ENCODE measurements at places on chromosomes 5 and 9. TPM values are rescaled to one million over a fixed set of nuclear protein-coding genes. Genes with fewer than 3 reads are reported as not detected.

Gene SLC36A2
- total RNA-seq: not detected

Gene SLC46A2
- total RNA-seq: not detected

Gene NAIP
- 26.8 TPM for total RNA-seq

Gene ADAMTS16
- not detected for total RNA-seq

Gene CARTPT
- not detected for total RNA-seq

Gene LIX1
- not detected for total RNA-seq

Gene TMEM38B
- total RNA-seq: 35.2 TPM

DNA sequence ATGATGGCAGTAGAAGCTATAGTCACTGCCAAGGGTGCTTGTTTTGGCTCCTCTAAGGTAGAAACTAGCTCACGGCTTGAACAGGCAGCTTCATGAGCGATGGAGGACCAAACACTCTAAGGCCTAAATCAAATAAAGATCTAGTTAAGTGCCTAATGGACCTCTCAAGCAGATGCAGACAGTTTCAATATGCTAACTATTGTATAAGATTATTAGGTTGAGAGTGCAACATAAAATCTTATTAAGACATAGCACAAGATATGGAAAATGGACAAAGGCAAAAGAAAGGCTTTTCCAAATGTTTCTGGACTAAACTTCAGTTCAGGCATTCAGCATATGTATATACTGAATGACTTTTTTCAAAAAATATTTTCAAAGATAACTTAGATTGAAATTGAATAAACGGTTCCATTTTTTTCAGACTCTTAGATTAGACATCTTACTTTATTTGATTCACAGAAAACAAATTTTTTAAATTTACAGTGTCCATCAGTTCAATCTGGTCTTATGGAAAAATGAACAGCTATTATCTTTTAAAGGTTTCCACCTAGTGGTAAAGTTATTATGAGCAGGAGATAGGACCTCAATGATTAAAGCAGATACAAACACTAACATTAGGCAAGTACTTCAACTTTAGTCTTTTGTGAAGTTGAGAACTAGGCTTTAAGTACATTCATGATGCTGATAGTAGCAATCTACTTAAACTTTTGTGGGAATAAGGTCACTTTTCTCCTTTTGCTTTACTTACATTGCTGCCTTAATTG lies 1167.7 kb downstream of the MAT2B start:
- H3K27me3 ChIP-seq: no peaks in the 10 kb centered on the region
- no peak overlapping the region for H3K27ac ChIP-seq
- no peak for DNase-seq
- H3K4me1 ChIP-seq: no peaks in the 10 kb centered on the region
- H3K36me3 ChIP-seq: no peaks in the 10 kb centered on the region

DNA sequence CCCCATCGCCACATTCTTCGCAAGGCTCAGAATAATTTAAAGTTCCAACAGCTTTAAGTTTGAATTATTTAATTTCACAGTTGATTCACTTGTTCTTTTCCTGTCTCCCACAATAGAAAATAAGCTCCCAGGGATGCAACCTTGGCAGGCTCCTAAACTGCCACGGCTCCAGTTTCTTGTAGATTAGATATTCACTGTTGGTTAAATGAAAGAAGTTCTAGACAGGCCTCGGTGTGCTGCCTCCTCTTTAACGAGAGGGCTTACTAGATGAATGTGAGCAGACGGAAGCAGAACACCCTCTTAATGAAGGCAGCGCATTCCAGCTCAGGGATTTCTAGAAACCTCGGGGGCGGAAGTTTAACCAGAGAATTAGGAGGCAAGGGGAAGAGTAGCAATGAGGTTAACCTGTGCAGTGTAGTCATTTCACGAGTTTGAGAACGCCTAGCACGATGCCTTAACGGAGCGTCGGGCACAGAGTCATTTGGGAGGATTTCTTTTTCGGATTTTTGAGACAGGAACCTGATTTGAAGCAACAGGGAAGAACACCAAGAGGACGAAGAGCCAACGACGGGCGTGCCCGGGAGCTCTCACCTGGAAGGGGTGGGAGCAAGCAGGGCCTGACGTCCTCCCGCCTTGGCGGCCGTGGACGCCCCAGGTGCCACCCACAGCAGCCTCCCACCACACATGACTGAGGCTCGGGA lies 637 bp upstream of the SMC5 start:
- H3K27me3 ChIP-seq: no peaks in the 10 kb centered on the region
- H3K4me1 ChIP-seq: peaks cover 34% of the 10 kb centered on the region
- no peak for DNase-seq

DNA sequence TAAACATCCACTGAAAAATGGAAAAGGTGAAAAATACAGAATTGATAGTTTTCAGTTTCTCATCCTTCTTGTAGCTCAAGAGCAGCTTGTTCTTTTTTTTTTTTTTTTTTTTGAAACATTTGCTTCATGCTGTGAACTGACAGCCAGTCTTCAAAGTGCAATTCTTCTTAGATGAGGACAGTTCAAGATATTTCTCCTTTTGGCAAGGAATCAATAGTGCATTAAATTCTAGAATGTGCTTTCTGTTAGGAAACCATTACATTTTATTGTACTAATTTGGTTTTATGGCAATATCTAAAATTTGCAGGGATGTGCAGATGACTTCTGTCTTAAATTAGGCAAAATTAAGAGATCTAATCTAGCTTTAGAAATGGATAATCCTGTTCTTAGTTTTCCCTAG lies 969.3 kb upstream of the ACO1 start:
- H3K27ac ChIP-seq: no peak overlapping the region
- H3K36me3 ChIP-seq: no peaks in the 10 kb centered on the region
- H3K27me3 ChIP-seq: no peaks in the 10 kb centered on the region
- H3K4me1 ChIP-seq: no peaks in the 10 kb centered on the region
- H3K4me3 ChIP-seq: no peak overlapping the region

GRCh38 chr9:37999588-38000189 lies 69.3 kb downstream of the SHB start:
- H3K36me3 ChIP-seq: no peaks in the 10 kb centered on the region
- H3K27ac ChIP-seq: no peak overlapping the region
- DNase-seq: no peak
- no peak overlapping the region for H3K4me3 ChIP-seq
- peaks cover 2% of the 10 kb centered on the region for H3K4me1 ChIP-seq

GRCh38 chr9:14829204-14829603 lies 81.0 kb downstream of the FREM1 start:
- H3K4me1 ChIP-seq: no peaks in the 10 kb centered on the region
- H3K4me3 ChIP-seq: no peak overlapping the region
- no peak for DNase-seq
- no peaks in the 10 kb centered on the region for H3K27me3 ChIP-seq
- no peak overlapping the region for H3K27ac ChIP-seq
- H3K36me3 ChIP-seq: no peaks in the 10 kb centered on the region

DNA sequence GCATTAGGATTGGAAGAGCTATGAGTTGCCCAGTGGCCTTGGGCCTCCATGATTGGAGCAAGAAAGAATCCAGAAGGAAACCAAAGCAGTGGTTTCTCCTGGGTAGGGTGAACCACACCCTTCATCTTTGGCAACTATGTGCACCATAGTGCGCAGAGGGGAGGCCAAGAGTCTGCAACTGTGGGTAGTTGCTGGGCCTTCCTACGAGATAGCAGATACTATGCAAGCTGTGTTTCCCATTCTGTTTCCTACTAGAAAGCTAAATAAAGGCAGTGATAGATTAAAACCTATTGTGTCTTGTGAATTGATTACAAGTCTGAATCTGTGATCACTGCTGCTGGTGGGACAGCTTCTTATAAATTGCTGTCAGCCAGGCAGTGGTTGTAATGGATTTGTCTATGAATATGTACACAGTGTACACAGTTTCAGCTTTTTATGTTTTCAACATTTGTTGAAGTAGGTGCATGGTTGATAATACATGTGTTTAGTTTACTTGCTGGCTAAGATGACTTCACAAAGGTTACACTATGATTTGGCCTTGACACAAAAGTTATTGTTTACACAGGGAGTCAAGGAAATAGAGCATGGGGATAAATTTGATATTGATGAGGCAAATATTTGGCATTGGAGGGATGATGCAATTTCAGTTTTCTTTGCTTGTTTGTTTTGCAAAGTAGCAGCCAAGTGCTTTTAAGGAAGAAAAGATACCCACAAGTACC lies 23.7 kb upstream of the PDE8B start:
- H3K36me3 ChIP-seq: no peaks in the 10 kb centered on the region
- no peak overlapping the region for H3K4me3 ChIP-seq
- no peaks in the 10 kb centered on the region for H3K4me1 ChIP-seq

GRCh38 chr9:134623258-134624066 lies 18.1 kb upstream of the COL5A1 start:
- H3K4me1 ChIP-seq: no peaks in the 10 kb centered on the region
- no peak overlapping the region for H3K4me3 ChIP-seq
- H3K27me3 ChIP-seq: no peaks in the 10 kb centered on the region
- no peaks in the 10 kb centered on the region for H3K36me3 ChIP-seq
- DNase-seq: no peak

- H3K4me3 ChIP-seq: no peak overlapping the region
- no peak overlapping the region for H3K27ac ChIP-seq
- peaks cover 11% of the 10 kb centered on the region for H3K4me1 ChIP-seq
- no peak for DNase-seq
Observed at GRCh38 chr5:132653716-132654115, 4.3 kb upstream of the IL13 start.

- H3K27ac ChIP-seq: peak overlapping the region; percentile 92
- DNase-seq: no peak
- no peaks in the 10 kb centered on the region for H3K36me3 ChIP-seq
Observed at GRCh38 chr9:130713286-130713960, 19.8 kb downstream of the EXOSC2 start.

DNA sequence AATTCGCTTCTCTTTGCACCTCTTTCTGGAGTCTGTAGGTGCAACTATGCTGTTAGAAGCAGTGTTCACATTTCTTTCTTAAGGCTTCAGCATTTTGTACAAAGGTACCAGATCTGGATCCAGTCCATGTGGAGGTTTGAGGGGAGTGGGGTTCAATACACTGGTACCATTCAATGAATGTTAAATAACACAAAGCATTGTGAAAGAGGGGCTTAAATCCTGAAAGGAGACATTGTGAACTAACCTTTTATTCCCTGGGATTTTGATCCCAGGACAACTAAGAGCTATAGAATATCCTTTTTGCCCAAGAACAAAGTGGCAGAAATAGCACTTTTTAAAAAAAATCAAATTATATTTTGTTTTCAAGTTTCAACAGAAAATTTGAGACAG lies 107.7 kb upstream of the VCAN start:
- H3K27ac ChIP-seq: no peak overlapping the region
- no peaks in the 10 kb centered on the region for H3K4me1 ChIP-seq
- H3K4me3 ChIP-seq: no peak overlapping the region
- DNase-seq: no peak

GRCh38 chr5:167643631-167644280 lies 647.7 kb upstream of the WWC1 start:
- DNase-seq: no peak
- H3K27ac ChIP-seq: no peak overlapping the region
- H3K36me3 ChIP-seq: no peaks in the 10 kb centered on the region

DNA sequence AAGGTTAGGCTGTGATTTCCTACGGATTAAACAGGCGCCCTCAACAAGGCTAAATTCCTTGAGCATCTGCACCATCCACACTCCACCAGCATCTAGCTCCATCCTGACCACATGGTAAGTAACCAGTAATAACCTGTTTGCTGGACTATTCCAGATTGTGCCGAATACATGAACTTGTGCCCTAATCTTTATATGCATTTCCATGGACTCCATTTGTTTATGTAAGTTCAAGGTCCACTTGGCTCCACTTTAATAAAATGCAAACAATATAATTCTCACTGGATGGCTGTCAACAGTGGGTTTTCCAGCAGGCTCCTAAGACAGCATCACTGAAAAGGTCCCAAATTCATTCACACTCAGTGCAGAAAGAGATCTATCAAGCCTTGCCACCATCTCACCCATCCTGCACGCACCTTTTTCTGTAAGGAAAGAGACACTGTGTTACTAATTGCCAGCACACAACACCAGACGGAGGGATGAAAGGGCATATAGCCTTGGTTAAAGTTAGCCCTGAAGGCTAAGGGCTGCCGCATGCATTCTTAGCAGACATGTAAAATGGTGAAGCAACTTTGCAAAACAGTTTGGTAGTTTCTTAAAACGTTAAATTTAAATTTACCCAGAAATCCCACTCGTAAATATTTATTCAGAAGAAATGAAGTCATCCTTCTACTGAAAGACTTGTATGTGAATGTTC lies 88.7 kb downstream of the GLIS3 start:
- H3K4me3 ChIP-seq: no peak overlapping the region
- H3K27me3 ChIP-seq: no peaks in the 10 kb centered on the region
- H3K36me3 ChIP-seq: no peaks in the 10 kb centered on the region
- DNase-seq: no peak

DNA sequence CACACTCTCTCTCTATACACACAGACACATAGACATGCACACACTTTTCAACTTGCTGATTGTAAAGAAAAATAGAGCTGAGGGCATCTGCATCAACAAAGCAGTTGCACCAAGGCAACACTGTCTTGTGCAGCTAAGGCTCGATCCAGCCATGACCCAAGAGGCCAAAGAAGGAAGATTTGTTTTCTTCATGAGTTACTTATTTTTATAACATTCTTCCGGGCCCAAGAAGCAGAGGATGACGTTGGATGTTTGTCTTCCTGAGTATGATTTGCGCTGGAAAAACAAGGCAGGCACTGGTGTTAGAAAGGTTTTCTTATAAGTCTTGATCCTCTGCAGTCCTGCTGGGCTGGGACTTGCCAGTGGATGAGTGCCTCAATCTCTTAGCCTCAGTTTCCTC lies 344.1 kb downstream of the ADAMTS6 start:
- DNase-seq: no peak
- H3K36me3 ChIP-seq: no peaks in the 10 kb centered on the region
- no peaks in the 10 kb centered on the region for H3K27me3 ChIP-seq
- H3K27ac ChIP-seq: no peak overlapping the region
- H3K4me3 ChIP-seq: no peak overlapping the region

- no peaks in the 10 kb centered on the region for H3K27me3 ChIP-seq
- no peak overlapping the region for H3K27ac ChIP-seq
- DNase-seq: no peak
- H3K4me3 ChIP-seq: no peak overlapping the region
- H3K4me1 ChIP-seq: no peaks in the 10 kb centered on the region
- no peaks in the 10 kb centered on the region for H3K36me3 ChIP-seq
Observed at GRCh38 chr5:93130624-93131490, 450.2 kb downstream of the NR2F1-AS1 start.

GRCh38 chr9:96654450-96655197 lies 493 bp downstream of the PRXL2C start:
- H3K4me1 ChIP-seq: peaks cover 8% of the 10 kb centered on the region
- H3K27ac ChIP-seq: peak overlapping the region; percentile 85
- no peaks in the 10 kb centered on the region for H3K27me3 ChIP-seq
- peaks cover 2% of the 10 kb centered on the region for H3K36me3 ChIP-seq

Data from B cell (primary cell).